ENCODE measurements at places on chromosomes 11 and 22.
A peak's percentile ranks its signal among the peaks of the same experiment; 100 is the strongest.

DNA sequence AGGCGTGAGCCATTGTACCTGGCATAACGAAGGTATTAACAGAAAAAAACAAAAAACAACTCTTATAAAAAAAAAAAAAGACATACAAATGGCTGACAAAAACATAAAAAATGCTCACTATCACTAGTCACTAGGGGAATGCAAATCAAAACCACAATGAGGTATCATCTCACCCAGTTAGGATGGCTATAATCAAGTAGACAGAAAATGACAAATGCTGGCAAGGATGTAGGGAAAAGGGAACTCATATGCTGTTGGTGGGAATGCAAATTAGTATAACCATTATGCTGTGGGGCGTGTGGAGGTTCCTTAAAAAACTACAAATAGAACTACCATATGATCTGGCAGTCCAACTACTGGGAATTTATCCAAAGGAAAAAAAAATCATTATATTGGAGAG, 17.0 kb downstream of the THY1 start:
- DNase-seq: no peak

GRCh38 chr22:47367107-47367690, 604.7 kb downstream of the TBC1D22A start:
- no peak for DNase-seq

DNA sequence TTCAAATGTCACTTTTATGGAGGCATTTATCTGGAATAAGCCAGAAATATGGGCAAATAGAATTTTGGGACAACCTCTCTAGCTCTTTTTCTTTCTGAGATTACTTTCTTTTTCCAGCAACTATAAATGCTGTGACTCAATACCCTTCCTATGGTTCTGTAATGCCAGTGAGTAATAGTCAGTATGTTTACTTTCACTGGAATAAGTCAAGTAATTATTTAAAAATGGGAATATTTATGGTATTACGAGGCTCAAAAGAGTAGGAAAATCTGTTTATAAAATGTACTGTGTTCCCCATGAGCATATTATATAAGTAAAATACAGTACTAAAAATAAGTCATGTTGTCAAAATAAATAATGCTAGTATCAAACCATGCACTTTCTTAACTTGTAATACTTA, 750.5 kb downstream of the LUZP2 start:
- no peak for DNase-seq

GRCh38 chr11:113593698-113594308, 112.3 kb downstream of the TMPRSS5 start:
- DNase-seq: peak; percentile 88

GRCh38 chr22:19872779-19873137, 18.1 kb upstream of the GNB1L start:
- no peak for DNase-seq

- DNase-seq: no peak
These were observed 516.1 kb downstream of the MIAT start for GRCh38 chr22:27173530-27173929.

GRCh38 chr11:46039990-46040389, 81.3 kb downstream of the PHF21A start:
- no peak for DNase-seq
